Activated T-cell treated with anti-CD3 and anti-CD28 coated beads, Interleukin-2, amount 50 U/mL, for 1 hour (primary cell): ENCODE measurements at places on chromosomes 2 and 18.

DNA sequence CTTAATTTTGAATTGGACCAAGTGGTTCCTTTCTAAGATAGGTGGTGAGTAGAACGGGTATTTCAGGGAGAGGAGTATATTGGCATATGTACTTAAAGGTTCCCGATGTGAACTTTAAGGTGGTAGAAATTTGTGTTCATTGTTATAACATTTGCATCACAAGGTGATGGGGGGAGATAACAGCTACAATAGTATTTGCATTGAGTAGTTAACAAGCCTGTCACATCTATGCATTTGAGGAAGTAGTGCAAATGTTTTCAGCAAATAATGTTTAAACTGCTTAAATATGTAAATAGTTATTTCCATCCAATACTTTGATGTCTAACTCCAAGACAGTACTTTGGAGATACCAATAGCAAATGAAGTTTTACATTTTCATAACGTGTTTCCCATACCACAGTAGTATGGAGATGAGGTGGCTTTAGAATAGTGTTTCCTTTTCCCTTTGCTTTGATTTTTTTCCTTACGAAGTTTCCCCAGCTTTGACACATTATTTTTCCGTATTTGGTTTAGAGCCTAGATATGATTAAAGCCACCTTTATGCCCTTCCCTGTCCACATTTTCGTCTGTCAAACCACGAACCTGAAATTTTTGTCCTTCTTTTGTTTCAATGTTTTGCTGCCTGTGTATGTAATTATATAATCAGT lies 46.6 kb downstream of the VAPA start:
- DNase-seq, result no peak

GRCh38 chr18:31610286-31611205 lies 18.9 kb downstream of the TTR start:
- DNase-seq, result no peak

DNA sequence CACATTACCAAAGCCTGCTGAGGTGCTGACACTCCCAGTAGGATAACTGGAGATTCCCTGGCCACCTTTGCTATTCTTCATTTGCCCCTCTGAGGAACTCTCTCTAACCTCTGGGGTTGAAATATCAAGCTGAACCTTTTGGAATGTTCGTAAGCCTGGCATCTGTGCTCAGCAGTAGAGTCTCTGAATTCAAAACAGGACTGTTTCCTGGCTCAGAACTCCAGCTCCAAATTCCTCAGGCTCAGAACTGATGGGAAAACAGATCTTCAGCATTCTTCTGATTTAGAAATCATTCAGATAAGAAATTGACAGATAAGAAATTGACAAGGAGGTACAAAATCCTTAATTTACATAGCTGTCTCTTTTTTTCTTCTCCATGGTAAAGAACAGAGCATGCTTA lies 22.2 kb upstream of the POU3F3 start:
- DNase-seq, result no peak

DNA sequence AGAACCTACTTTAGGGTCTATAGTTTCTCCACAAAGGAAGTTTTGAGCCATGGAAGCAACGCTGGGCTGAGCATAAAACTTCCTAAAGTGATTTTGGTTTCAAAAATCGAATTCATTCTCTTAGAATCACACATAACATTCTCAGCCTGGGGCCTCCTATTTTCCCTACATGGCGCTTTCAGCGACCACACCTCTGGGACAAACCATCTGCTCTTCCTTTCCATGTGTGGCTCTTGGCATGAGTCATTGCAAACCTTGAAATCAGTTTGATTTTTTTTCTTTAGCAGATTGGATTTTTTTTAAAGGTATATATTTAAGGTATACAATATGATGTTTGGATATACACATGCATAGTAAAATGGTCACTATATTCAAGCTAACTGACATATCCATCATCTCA lies 72.5 kb upstream of the APCDD1 start:
- no peak for DNase-seq

GRCh38 chr2:102321941-102322719 lies 10.8 kb downstream of the IL1RL1 start:
- DNase-seq, result no peak
